ENCODE measurements at places on chromosomes 6 and 20.

GRCh38 chr6:7121700-7122241 lies 14.0 kb downstream of the RREB1 start:
- DNase-seq, result no peak

GRCh38 chr6:106612671-106613416 lies 16.5 kb downstream of the RTN4IP1 start:
- DNase-seq, result no peak

GRCh38 chr6:12543953-12544352 lies 172.6 kb upstream of the PHACTR1 start:
- no peak for DNase-seq

- no peak for DNase-seq
Measured at GRCh38 chr6:37548067-37548674, 48.5 kb upstream of the CCDC167 start.

DNA sequence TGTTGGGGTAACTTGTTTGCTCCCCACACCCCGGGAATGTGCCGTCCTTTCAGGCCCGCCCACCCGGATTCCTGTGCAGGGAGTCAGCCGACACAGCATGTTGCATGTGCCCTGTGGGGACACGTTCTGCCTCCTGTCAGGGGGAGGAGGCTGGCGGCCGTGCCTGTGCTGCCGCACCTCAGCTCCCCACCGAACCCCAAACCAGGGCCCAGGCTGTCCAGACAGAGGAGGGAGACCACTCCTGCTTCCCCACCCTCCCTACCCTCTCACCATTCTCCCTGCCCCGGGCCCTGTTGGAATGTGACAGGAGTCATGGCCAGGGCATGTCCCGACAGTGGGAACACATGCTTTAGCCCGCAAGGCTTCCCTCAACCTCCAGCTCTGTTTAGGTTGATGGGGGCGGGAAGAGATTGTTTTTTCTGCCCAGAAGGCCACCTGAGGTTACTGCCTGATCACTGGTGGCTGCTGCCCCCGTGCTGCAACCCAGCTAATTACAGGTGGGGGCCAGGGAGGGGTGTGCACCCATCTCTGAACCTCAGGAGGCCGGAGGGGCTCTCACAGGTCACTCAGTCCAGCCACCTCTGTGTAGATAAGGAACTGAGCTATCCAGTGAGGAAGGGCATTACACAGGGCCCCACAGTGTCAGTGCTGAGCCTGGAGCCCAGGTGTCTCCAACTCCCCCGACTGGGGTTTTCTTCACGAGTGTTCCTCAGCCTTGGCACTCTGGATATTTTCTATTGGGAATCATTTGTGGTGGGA lies 13.6 kb downstream of the LRRC73 start:
- no peak for DNase-seq

GRCh38 chr6:14732844-14733757 lies 512.8 kb upstream of the JARID2 start:
- DNase-seq, result no peak

- DNase-seq, result no peak
Measured at GRCh38 chr6:39204646-39205244, 24.5 kb downstream of the KCNK5 start.

- DNase-seq, result no peak
Measured at GRCh38 chr6:153942361-153942760, 96.7 kb upstream of the OPRM1 start.

DNA sequence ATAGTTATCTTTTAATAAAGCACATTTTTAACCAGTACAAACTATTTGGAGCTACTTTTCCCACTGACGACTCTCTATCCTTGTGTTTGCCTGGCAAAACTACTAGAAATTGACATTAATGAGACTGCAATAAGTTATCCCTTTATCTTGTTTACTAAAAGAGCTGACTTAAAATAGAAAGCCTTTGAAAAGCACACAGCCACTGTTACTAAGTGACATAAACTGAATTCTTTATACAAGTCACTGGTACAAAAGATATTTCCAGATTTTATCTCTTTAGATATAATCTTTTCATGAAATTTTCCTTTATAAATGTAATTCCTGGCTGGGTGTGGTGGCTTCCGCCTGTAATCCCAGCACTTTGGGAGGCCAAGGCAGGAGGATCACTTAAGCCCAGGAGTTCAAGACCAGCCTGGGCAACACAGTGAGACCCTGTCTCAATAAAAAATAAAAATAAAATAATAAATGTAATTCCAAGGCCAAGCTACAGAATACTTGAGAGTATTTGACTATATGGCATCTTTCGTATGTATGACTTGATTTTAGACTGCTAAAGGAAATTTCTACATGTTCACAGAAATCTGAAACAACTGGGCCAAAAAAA lies 9.5 kb downstream of the MBOAT1 start:
- no peak for DNase-seq

DNA sequence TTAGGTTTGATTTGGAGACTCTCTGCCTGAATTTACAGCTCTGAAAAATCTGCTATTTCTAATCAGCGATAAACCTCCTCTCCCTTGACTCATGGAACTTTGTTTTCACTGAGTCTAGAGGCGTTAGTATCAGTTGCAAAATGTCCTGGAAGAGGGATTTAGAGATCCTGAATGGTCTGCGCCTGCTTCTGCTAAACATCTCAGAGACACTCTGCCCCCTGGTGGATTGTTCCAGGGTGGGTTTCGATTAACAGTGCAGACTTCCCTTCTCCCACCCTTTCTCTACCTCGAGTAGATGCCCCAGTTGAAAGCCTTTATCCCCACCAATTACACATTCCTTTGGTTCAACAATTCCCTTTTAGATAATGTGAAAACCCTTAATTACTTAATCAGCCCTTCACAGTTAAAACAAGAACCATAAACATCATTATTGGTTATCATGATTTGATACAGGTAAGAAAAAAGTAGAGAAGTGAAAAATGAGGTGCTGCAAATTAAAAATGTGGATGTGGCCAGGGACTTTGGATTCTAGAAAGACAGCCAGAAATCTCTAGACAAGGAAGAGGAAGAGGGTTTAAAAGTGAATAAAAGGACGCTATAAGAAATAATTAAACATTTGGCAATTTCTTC lies 5.5 kb downstream of the HTR1B start:
- DNase-seq, result no peak

DNA sequence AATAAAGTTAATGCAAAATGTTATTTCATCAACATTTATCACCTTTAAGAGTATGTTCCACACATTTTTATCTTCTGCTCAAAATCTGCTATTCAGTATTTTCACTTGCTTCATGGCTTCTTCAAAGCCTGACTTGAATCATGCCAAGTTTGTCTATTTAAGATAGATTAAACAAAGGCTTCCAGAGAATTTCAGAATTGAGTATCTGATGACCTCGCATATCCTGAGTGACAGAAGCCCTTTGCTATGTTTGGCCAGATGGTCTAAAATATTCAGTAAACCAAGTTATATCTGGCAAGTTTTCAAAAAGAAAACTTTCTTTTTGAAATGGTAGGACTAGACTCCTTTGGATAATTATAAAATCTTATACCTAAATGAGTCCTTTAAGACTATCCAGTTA lies 348.9 kb upstream of the KCNQ5 start:
- DNase-seq, result no peak

DNA sequence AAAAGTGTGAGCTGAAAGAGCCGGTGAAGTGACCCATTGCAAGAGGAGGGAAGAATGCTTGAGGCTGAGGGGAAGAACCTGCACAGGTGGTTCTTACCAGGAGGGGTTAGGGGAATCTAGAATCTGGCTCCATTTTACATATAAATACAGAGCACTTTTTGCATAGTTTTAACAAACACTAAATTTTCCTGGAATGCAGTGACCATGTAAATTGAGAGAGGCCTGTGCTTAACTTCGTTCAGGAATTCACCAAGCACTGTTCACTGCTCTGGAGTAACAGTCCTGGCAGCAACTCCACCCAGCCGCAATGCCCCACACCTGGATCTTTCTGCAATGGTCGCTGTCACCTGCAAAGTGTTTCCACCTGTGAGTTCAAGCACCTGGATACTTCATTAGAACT lies 13.2 kb upstream of the RIPOR3 start:
- no peak for DNase-seq

GRCh38 chr20:11083841-11084240 lies 410.0 kb upstream of the JAG1 start:
- no peak for DNase-seq

- no peak for DNase-seq
Measured at GRCh38 chr6:25324066-25324762, 45.0 kb downstream of the CARMIL1 start.

- DNase-seq, result no peak
Measured at GRCh38 chr6:36443471-36444428, 950 bp downstream of the KCTD20 start.

GRCh38 chr20:17613328-17614175 lies 43.7 kb downstream of the DSTN start:
- DNase-seq, result no peak

DNA sequence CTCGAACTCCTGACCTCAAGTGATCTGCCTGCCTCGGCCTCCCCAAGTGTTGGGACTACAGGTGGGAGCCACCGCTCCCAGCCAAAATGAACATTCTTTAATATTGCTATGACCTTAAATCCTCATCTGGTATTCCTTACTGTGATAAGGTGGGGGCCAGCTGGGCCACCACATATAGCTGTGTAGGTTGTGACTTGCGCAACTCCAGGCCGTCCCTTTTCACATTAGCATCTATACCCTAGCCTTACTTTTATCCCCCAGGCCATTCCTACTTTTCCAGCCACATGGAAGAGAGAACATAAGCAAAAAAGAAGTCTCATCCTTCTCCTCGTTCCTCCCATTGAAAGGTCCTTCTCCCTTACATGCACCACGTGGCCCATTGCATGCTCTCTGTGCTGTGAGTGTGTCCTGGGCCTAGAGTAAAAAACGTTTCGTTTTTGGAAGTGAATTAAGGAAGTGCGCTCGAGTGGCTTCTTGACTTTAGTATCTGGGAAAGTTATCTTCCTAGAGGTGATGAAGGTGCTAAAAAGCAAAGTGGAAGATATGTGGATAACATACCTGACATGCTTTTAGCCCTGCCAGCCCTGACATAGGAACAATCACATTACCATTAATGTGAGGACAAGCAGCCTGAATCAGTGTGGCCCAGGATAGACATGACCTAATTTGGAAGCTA lies 56.8 kb upstream of the KIF13A start:
- no peak for DNase-seq

GRCh38 chr6:13417431-13417830 lies 70.0 kb downstream of the GFOD1 start:
- no peak for DNase-seq

- DNase-seq, result no peak
Measured at GRCh38 chr6:84050408-84050807, 16.8 kb downstream of the MRAP2 start.

DNA sequence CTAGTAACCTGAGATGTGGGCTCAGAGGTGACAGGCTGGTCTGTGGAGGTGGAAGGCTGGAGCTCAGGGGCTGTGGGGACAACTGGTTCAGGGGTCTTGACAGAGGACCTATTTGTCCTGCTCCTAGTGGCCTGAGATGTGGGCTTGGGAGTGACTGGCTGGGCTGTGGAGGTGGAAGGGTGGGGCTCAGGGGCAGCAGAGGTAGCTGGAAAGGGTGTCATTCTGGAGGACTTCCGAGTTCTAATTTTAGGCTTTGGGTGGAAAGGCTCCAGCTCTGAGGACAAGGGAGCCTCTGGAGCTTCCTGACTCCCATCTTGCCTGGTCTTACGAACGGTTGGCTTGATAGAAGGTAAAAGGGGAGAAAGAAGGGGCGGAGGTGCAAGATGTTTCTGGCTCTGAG lies 11.5 kb downstream of the MDC1 start:
- no peak for DNase-seq

DNA sequence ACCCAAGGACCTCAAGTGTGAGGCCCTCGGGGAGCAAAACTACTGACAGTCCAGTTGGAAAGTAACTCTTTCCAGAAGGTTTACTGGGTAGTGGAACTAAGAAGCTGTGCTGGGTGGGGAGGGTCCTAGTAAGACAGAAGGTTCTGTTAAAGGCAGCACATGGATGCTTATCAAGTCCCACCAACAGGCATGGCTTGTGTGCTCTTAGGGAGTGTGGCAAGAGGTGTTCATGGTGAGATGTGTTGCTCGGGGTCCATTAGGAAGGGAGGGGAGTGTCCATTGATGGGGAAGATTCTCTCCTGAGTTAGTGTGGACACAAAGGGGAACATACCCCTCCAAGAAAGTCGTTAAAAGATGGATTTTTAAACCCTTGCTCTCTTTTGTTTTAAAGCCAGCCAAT lies 120.6 kb downstream of the LY86 start:
- DNase-seq, result no peak

DNA sequence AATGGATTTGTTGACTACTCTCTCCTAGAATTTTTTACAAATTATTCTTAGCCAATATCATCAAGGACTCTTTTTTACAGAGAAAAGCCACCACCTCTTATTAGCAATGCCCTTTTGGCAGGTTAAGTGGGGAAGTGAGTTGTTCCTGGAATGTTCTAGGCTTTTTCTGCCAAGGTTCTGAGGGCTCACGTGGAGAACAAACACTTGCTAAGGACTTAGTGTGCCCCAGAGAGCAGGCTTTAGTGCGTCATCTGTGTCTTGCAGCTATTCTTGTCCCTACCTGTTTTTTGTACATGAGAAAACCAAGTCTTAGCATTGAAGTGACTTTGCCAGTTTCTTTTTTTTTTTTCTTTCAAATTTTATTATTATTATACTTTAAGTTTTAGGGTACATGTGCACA lies 33.5 kb downstream of the CFAP61 start:
- no peak for DNase-seq

GRCh38 chr20:5080384-5080877 lies 39.3 kb downstream of the PCNA start:
- no peak for DNase-seq

- no peak for DNase-seq
Measured at GRCh38 chr6:105748737-105749161, 337.4 kb upstream of the PRDM1 start.

DNA sequence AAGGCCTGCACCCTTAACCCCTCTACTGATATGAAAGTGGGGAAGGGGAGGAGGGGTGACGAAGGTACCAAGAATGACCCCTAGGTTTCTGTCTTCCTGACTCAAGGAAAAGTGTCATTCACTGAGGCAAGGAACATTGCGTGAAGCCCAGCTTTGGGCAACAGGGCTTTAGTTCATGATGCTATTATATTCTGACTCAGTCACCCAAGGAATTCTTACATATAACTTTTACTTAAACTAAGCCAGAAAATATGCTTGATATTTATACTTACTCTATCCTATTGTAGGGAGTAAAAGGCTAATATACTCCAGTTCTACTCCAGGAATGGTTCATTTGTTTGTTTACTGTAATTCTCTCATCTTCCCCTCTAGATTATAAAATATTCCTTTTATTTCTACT lies 60.5 kb downstream of the DOP1A start:
- no peak for DNase-seq

GRCh38 chr6:68572975-68573374 lies 62.1 kb upstream of the ADGRB3 start:
- no peak for DNase-seq

DNA sequence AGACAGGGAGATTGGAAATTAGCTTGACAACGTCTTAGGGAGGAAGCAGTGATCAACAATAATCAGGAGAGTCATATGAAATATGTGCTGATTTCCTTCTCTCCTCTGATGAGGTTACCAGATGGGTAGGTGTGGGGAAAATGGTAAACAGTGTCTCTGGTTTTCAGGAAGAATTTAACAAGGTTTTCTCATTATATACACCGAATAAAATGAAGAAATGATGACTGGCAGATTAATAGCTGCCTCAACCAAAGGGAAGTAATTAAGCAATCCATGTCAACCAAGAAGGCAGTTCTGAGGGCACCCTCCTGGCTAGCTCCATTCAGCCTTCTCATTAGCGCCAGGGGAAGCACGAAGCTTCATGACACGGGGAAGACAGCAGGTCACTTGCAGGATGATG lies 12.7 kb upstream of the RAMACL start:
- no peak for DNase-seq
